ENCODE measurements at places on chromosomes 2 and 18. TPM values are rescaled to one million over a fixed set of nuclear protein-coding genes. Genes with fewer than 3 reads are reported as not detected.
A peak's percentile ranks its signal among the peaks of the same experiment; 100 is the strongest.

DNA sequence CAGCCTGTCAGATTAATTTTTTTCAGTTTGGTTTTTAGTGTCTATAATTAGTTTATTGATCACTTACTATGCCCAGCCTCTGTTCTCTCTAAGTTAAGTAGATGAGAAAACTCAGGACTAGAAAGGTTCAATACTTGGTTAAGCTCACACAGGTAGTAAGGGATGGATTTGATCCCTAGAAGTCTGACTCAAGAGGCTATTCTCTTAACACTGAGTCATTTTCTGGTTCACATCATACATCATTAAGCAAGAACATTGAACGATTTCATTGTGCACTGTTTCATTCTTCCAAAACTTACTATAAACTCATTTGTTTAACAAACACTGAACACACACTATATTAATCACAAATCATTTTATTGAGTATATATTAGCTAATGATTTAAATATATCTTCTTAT is 54.1 kb upstream of the SLC38A11 start:
- H3K27ac ChIP-seq, result no peak overlapping the region
- no peak overlapping the region for H3K4me3 ChIP-seq
- H3K27me3 ChIP-seq, result no peaks in the 10 kb centered on the region
- H3K4me1 ChIP-seq, result no peaks in the 10 kb centered on the region

GRCh38 chr2:40489678-40489960 is 37.7 kb upstream of the SLC8A1 start:
- H3K27ac ChIP-seq, result no peak overlapping the region
- H3K4me1 ChIP-seq, result peaks cover 5% of the 10 kb centered on the region
- H3K36me3 ChIP-seq, result no peaks in the 10 kb centered on the region
- no peak for DNase-seq
- no peaks in the 10 kb centered on the region for H3K27me3 ChIP-seq

DNA sequence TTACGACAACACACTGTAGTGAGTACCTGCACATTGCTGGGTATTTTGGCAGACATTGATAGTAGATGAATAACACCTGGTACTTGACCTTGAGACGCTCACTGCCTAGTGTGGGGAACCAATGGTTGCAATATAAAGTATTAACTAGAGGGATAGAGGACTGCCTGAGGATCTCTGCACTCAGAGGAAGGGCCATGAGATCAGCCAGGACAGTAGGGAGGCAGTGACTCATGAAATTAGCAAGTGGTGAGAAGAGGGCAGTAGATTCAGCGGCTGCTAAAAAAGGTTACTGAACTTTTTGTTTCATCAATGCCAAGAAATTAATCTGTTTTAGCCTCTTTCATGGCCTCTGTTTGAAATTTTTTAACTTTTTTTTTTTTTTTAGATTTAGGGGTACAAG is 250.8 kb upstream of the TCF4 start:
- peak overlapping the region; percentile 29 for H3K27ac ChIP-seq
- H3K36me3 ChIP-seq, result no peaks in the 10 kb centered on the region
- DNase-seq, result peak; percentile 56
- no peak overlapping the region for H3K4me3 ChIP-seq

DNA sequence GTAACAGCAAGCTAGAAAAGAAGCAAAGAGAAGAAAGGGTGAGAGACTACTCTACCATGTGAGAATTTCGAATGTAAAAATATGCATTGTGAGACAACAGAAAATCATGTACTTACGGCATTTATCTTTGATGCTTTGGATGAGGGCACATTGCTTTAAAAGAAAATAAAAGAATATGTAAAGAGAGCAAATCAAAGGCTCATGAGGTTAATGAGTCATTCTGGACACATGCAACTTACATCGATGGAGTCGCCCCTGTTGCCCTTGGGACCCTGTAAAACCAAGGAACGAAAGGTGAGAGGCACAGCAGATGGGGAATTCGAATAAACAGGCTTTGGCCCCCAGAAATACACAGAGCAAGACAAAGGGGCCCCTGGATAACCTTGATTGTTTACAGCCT is 69.0 kb downstream of the COL6A3 start:
- H3K27ac ChIP-seq, result no peak overlapping the region
- H3K4me3 ChIP-seq, result no peak overlapping the region
- H3K36me3 ChIP-seq, result peaks cover 47% of the 10 kb centered on the region
- H3K27me3 ChIP-seq, result no peaks in the 10 kb centered on the region
- H3K4me1 ChIP-seq, result peaks cover 14% of the 10 kb centered on the region

DNA sequence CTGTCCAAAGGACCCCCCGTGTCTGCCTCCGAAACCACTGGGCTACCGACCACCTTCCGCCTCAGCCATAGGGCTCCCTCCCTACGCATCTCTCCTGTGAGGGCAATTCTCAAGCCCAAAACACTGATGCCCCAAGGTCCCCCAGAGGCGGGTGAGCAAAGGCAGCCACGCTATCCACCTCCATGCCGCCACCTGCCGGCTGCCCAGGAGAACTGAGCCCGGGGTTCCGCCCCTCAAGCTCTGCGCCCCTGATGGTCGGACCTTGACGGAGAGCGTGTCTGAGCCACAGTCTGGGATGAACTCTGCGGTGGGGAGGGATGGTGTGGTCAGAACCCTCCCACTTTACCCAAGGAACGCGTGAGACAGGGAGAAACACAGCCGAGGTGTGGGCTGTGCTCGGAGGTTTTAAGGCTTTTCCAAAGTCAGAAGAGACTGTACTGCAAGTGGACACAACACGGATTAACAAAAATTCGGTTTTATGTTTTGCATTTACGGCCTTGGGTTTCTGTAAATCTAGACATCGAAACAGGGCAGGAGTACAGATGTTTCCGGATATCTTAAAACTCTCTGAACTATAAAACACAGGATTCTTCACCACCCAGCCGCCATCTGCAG is 114.1 kb downstream of the ZNF516 start:
- no peaks in the 10 kb centered on the region for H3K27me3 ChIP-seq
- no peaks in the 10 kb centered on the region for H3K4me1 ChIP-seq
- peaks cover 5% of the 10 kb centered on the region for H3K36me3 ChIP-seq
- DNase-seq, result no peak
- no peak overlapping the region for H3K4me3 ChIP-seq

GRCh38 chr2:192500550-192501200 is 305.9 kb upstream of the TMEFF2 start:
- H3K36me3 ChIP-seq, result no peaks in the 10 kb centered on the region
- no peak overlapping the region for H3K4me3 ChIP-seq
- peak overlapping the region; percentile 57 for H3K27ac ChIP-seq
- H3K27me3 ChIP-seq, result no peaks in the 10 kb centered on the region
- H3K4me1 ChIP-seq, result peaks cover 16% of the 10 kb centered on the region

DNA sequence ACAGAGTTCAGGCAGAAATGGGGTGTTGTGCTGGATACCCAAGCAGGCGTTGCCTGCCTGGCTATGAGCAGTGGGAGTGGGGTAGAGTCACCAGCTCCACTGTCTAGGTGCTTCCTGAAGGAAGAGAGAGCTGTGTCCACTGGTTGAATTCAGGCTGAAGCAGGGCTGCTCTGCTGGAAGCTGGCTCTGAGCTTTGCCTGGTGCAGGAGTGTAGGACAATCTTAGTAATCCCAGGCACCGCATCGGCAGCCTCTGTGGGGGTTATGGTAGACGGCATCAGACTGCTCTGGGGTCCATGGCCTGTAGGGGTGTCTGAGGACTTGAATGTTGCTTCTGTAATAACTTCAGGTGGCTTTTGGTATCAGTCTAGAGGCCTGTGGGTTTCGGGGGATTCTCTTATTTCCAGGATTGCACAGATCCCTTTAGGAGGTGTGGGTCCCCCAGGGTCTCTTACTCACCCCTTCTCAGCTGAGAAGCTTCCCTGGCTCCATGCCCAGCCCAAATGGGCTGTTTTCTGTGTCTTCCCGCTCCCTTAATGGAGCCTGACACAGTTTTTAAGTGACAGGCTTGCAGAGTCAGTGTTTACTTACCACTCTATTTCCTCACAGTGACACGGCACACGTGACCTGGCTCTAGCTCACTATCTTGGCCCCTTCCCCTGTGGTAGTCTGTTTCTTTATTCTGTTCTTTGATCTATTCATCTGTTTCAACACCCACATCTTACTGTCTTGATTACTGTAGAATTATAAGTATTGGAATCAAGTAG is 644.3 kb downstream of the CBLN2 start:
- H3K4me1 ChIP-seq, result no peaks in the 10 kb centered on the region
- no peak overlapping the region for H3K4me3 ChIP-seq
- no peak for DNase-seq
- H3K27ac ChIP-seq, result no peak overlapping the region

DNA sequence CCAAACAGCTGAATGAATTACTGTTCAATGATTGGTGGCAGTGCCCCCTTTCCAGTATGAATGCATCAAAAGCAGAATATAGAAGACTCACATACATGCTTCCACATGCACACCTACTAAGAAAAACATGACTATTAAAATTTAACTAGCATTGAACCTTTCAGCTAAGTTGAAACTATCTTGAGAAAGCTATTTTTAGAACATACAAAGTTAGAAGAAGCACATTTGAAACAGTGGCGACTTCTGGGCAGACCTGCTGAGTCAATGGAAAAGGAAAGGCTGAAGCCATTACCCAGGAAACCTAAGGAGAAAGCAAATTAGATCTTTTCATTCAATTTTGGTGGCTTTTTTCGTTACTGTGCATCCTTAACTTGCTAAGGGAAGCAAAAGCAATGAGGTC is 55.9 kb downstream of the PLA2R1 start:
- H3K27me3 ChIP-seq, result no peaks in the 10 kb centered on the region
- DNase-seq, result peak; percentile 5
- peaks cover 9% of the 10 kb centered on the region for H3K36me3 ChIP-seq
- H3K27ac ChIP-seq, result no peak overlapping the region
- no peak overlapping the region for H3K4me3 ChIP-seq

GRCh38 chr2:44778671-44779476 is 162.6 kb upstream of the SIX3 start:
- no peak overlapping the region for H3K27ac ChIP-seq
- H3K4me1 ChIP-seq, result peaks cover 2% of the 10 kb centered on the region
- peaks cover 22% of the 10 kb centered on the region for H3K27me3 ChIP-seq

- no peaks in the 10 kb centered on the region for H3K4me1 ChIP-seq
- DNase-seq, result peak; percentile 41
- no peaks in the 10 kb centered on the region for H3K27me3 ChIP-seq
- peak overlapping the region; percentile 26 for H3K27ac ChIP-seq
- no peak overlapping the region for H3K4me3 ChIP-seq
Measured at GRCh38 chr18:31176531-31176930, 13.9 kb upstream of the DSC1 start.

GRCh38 chr2:28950941-28951630 is 30.0 kb upstream of the TOGARAM2 start:
- H3K27me3 ChIP-seq, result no peaks in the 10 kb centered on the region
- peaks cover 25% of the 10 kb centered on the region for H3K36me3 ChIP-seq
- DNase-seq, result no peak
- no peak overlapping the region for H3K4me3 ChIP-seq
- no peaks in the 10 kb centered on the region for H3K4me1 ChIP-seq

DNA sequence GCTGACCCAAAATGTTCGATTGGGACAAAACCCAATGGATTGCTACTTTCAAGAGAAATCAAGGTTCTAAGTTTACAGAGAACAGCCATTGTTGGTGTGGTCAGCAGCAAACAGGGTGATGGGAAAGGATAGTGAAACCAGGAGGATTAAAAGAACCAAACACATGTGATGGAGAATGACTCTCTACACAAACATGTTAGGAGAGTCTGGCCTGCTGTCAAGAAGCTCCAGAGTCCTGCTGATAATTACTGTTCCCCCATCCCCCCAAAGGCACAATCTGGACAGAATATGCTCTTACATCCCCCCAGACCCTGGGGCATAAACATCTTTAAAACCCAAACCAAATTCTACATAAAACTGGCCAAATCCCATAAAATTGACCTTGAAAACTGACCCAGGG is 32.0 kb upstream of the ACYP2 start:
- no peaks in the 10 kb centered on the region for H3K27me3 ChIP-seq
- H3K36me3 ChIP-seq, result no peaks in the 10 kb centered on the region
- no peak for DNase-seq
- peaks cover 7% of the 10 kb centered on the region for H3K4me1 ChIP-seq
- no peak overlapping the region for H3K4me3 ChIP-seq

- H3K4me1 ChIP-seq, result peaks cover 15% of the 10 kb centered on the region
- H3K36me3 ChIP-seq, result no peaks in the 10 kb centered on the region
- DNase-seq, result peak; percentile 95
- peak overlapping the region; percentile 50 for H3K27ac ChIP-seq
- no peak overlapping the region for H3K4me3 ChIP-seq
Measured at GRCh38 chr2:128623776-128624761, 305.4 kb upstream of the HS6ST1 start.

DNA sequence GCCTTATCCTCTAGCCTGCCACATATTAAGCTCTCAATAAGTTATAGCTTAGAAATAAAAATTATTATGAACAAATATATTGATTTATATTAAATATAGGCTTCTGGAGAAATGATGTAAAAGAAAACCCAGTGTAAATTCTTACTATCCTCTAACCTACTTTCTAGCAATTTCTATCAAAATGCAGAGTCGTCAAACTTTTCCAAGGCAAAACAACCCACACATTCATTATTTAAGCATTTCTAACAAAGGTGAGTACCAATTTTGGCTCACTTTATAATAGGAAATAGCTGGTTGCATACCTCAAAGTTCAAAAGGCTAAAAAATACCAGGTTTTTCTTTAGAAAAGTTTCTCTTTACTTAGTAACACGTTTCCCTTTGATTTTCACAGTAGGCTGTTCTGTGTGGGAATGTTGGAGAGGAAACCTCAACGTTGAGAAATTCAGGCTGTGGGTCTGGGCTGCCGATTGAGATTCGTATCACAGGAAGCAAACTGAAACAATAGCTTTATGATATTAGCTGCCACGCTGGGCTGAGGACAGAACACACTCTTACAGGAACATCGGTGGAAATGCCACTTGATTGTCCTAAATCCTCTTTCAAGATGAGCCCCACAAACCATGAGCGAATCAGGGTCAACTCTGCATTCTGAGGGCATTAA is 53.0 kb downstream of the EPAS1 start:
- no peaks in the 10 kb centered on the region for H3K36me3 ChIP-seq
- H3K27me3 ChIP-seq, result peaks cover 3% of the 10 kb centered on the region
- H3K4me1 ChIP-seq, result no peaks in the 10 kb centered on the region
- DNase-seq, result peak; percentile 31

GRCh38 chr2:47815764-47816163 is 32.8 kb downstream of the MSH6 start:
- no peak overlapping the region for H3K27ac ChIP-seq
- H3K27me3 ChIP-seq, result no peaks in the 10 kb centered on the region
- DNase-seq, result no peak
- no peak overlapping the region for H3K4me3 ChIP-seq
- H3K4me1 ChIP-seq, result no peaks in the 10 kb centered on the region

- peaks cover 8% of the 10 kb centered on the region for H3K27me3 ChIP-seq
- H3K27ac ChIP-seq, result no peak overlapping the region
- no peaks in the 10 kb centered on the region for H3K36me3 ChIP-seq
- H3K4me1 ChIP-seq, result peaks cover 14% of the 10 kb centered on the region
- peak; percentile 78 for DNase-seq
Measured at GRCh38 chr2:85707304-85707703, 13.1 kb downstream of the GNLY start.

- DNase-seq, result no peak
- H3K36me3 ChIP-seq, result no peaks in the 10 kb centered on the region
- H3K4me1 ChIP-seq, result no peaks in the 10 kb centered on the region
- H3K4me3 ChIP-seq, result no peak overlapping the region
- H3K27ac ChIP-seq, result no peak overlapping the region
- H3K27me3 ChIP-seq, result no peaks in the 10 kb centered on the region
Measured at GRCh38 chr2:207655000-207655399, 29.8 kb upstream of the METTL21A start.

The REG1B gene
- total RNA-seq, result not detected

The CFAP221 gene
- total RNA-seq, result 0.29 TPM

The SMYD5 gene
- 12.8 TPM for total RNA-seq

The RND3 gene
- total RNA-seq, result 92.0 TPM

The FBXO36 gene
- 1.9 TPM for total RNA-seq

The TEKT4 gene
- not detected for total RNA-seq

The REEP1 gene
- 1.1 TPM for total RNA-seq

The NEB gene
- 0.94 TPM for total RNA-seq

The ALLC gene
- total RNA-seq, result not detected

The SPATS2L gene
- total RNA-seq, result 192 TPM

The KIF5C gene
- 24.3 TPM for total RNA-seq

The SH3BP4 gene
- total RNA-seq, result 127 TPM

The SMAD2 gene
- total RNA-seq, result 120 TPM

The TBC1D8 gene
- total RNA-seq, result 1.9 TPM

All from astrocyte (in vitro differentiated cells and primary cell).